ENCODE measurements at places on chromosomes 5 and 9.

DNA sequence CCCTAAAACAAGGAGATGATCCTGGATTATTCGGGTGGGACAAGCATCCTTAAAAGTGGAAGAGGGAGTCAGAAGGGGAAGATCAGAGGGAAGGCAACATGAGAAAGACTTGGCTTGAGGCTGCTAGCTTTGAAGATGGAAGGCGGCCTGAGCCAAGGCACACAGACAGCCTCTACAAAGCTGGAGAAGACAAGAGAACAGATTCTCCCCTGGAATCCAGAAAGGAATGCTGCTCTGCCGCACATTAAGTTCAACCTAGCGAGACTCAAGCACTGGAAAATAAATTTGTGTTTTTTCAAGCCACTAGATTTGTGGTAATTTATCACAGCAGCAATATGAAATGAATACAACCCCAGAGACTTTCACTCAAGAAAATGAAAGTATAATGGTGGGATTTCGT, 17.9 kb downstream of the SLC36A3 start:
- no peak for DNase-seq

GRCh38 chr9:127351182-127352166, 45.5 kb upstream of the SLC2A8 start:
- no peak for DNase-seq

- no peak for DNase-seq
Observed at GRCh38 chr5:168822745-168823281, 243.6 kb upstream of the PANK3 start.

DNA sequence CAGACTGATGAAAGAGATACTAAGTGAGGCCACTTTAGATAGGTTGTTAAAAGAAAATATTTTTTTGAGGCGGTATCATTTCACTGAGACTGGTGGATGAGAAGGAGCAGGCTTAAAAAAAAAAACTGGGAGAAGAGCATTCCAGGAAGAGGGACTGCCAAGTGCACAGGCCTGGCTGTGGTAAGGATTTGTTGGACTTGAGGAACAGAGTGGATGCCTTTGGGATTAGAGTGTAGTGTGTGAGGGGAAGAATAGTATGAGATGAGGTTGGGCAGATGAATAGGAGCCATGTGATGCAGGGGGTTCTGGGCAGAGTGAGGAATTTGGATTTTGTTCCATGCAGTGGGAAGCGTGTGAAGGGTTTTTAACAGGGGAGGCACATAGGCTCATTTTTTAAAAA, 57.9 kb downstream of the PBX3 start:
- DNase-seq: no peak

DNA sequence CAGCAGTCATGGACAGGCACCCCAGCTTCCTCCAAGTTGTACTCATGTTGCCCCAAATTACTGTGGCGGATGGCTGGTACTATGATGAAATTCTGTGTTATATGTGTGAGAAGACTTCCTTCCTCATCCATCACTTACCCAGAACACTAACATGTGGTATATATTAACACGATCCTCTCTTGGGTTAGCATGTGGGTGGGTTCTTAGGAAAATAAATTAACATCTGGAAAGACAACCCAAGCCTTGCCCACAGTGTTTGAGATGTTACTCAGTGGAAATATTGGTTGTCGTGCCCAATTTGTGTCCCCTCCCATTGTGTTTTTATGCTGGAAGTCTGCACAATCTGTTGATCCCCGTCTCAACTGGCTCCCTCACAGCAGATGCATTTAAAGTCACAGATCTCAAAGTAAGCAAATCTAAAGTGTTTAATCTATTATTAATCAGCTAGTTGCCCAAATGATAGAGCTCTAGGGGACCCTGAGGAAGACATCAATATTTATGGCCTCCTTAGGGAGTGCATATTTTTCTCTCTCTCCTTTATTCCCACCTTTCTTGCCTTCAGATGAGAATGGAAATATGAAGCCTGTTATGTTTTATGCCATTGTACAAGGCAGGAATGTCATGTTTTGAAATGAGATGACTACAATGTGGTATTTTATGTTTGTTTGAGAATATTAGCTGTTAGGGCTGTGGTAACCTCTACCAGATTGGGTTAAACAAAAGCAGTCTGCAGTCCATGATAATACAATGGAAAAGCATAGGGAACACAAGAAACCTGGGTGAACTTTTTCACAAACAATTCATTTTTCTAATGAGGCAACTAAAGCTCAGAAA, 93.9 kb downstream of the GRIA1 start:
- no peak for DNase-seq

GRCh38 chr5:150583541-150584225, 56.8 kb upstream of the SYNPO start:
- no peak for DNase-seq

GRCh38 chr5:56432321-56432720, 199.2 kb upstream of the ANKRD55 start:
- DNase-seq: no peak

DNA sequence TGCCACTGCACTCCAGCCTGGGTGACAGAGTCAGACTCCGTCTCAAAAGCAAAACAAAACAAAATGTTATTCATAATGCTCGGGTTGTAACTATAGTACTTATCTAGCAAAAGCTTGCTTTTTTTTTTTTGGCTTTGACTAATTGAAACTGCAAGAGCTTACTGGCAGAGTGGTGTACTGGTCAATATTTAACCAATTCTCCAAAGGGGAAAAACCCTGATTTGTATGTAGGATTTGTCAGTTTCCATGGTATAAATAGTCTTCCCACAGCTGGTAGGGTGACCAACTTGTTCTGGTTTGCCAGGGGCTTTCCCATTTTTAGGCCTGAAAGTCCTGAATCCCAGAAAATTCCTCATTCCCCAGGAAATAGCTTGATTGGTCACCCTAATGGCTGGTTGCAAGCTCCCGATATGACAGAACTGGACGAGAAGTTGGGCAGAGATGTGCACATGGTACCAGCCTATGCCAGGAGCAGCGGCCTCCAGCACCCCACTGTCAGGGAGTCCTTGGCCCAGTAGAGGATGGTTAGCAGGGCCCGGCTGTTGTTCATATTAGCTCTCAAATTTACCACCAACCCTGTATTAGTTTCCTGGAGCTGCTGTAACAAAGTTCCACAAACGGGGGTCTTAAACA, 58.0 kb downstream of the FXN start:
- DNase-seq: no peak

DNA sequence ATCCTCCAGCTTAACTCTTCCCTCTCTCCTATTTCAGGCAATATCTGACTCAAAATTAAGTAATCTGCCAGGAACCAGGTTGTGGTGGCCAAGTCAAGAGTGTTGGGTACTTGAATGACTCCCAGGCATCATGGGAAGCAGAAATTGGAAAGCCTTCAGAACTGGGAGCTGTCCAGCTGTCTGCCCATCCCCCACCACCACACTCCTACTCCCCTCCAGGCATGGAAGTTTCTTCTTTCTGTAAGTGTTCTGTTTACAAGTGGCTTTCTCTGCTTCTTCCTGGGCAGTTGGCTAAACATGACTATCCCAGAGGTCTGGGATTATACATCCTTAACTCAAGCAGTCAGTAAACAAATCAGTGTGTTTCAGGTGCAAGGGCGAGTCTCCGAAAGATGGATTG, 14.6 kb upstream of the PBX3 start:
- DNase-seq: no peak

- DNase-seq: no peak
Observed at GRCh38 chr9:121353241-121354061, 16.6 kb downstream of the STOM start.

- DNase-seq: no peak
Observed at GRCh38 chr9:137745541-137745991, 126.8 kb downstream of the EHMT1 start.

DNA sequence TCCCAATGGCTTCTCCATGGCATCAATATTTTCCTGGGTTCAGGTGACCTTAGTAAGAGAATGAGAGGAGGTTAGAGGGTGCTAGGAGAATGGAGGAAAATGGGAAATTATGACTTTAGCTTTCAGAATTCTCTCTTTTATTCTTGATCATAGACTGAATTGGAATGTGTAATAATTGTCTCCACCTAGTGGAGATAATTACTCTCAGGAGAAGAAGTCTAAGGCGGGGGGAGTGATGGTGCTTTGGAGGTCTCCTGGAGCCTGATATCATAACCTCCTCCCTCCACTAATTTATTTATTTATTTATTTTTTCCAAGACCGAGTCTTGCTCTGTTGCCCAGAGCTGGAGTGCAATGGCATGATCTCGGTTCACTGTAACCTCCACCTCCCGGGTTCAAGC, 221.3 kb downstream of the GRIA1 start:
- DNase-seq: no peak

GRCh38 chr5:37999593-37999992, 159.8 kb upstream of the GDNF start:
- DNase-seq: no peak

GRCh38 chr9:136703276-136703860, 9.0 kb upstream of the DIPK1B start:
- no peak for DNase-seq

Measured in left ventricle myocardium inferior (tissue), 1 donor.